H54 (cell line): ENCODE measurements at places on chromosomes 6 and 20.

GRCh38 chr6:69825904-69826303 lies 29.1 kb upstream of the LMBRD1 start:
- no peak for DNase-seq

DNA sequence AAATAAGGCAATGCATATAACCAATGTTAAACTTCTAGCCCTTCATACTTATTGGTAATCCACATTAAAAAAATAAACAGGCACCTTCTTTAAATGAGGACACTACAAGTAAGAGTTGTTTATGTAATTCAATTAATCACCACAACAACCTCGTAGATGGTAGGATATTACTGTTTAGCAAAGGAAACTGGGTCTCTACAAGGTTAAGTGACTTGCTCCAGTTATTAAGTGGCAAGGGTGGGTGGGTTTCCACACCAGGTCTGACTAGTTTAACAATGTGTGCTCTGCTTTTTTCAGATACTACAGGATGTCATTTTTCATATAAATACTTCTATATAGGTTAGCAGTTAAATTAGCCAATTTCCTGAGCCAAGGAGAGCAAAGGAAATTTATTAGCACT lies 129.1 kb downstream of the MAN1A1 start:
- DNase-seq, result no peak

DNA sequence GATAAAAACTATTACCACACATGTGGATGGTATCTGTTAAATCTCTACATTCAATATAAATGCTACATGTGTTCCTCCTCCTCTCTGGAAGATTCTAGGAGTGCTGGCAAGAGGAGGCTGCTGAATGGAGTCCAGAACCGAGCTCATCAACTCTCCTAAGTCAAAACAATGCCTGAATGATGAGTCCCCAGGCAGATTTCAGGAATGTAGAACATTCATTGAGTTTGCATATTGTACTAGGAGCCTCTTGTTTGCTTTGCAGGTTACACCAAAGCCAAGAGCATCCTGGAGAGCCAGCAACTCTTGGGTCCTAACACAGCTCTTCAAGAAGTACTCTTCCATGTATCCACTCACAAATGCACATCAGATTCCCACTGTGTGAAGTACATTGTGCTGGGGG lies 117.6 kb upstream of the UST start:
- DNase-seq, result no peak

GRCh38 chr6:27091661-27092315 lies 155.7 kb upstream of the PRSS16 start:
- peak; percentile 44 for DNase-seq

DNA sequence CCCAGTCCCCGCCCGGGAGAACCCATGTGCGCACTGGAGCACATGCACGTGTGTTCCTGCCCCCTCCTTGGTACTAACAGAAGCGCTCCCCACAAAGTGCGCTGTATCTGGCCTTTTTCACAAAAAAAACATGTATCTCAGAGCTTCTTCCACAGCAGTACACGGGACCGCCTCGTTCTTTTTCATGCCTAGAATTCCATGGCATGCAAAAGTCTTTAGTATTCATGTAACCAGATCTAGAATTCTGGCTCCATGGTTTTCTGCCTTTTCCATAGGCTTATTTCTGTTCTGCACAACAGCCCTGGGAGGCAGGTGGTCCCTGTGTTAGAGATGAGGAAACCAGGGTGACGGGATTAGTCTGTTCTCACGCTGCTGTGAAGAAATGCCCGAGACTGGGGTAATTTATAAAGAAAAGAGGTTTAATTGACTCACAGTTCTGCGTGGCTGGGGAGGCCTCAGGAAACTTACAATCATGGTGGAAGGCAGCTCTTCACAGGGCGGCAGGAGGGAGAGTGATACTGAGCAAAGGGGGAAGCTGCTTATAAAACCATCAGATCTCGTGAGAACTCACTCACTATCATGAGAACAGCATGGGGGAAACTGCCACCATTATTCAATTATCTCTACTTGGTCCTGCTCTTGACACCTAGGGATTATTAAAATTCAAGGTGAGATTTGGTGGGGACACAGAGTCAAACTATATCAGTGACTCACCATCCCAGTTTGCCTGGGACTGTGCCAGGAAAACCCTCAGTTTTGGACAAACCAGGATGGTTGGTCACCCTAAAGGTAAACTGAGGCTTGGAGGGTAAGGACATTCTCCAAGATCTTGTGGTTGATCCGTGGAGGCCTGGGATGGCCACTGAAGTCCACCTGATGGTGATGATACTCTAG lies 41.0 kb downstream of the C20orf203 start:
- no peak for DNase-seq

- DNase-seq, result no peak
Observed at GRCh38 chr20:13744352-13744751, 40.4 kb downstream of the ESF1 start.

DNA sequence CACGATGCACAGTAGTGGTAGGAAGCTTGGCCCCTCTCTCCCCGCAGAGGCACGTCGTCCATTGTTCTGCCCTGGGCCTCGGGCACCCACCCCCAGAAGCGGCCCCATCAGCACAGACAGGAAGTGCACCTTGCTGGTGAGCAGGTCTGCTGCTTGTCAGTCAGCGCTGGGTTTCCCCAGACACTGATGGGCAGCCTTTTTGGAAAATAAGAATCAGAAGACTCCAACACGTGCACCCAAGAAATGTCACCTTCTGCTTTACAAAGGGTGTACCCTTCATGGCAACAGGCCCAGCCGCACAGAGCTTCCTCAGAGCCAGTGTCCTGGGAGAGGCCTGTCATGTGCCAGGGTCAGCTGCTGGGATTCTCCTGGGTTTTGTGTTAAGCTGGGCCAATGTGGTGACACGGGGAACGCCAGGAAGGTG lies 34.7 kb upstream of the IRF4 start:
- no peak for DNase-seq

GRCh38 chr6:47545223-47545622 lies 67.6 kb downstream of the CD2AP start:
- DNase-seq, result no peak

- DNase-seq, result no peak
Observed at GRCh38 chr6:155889410-155889809, 433.8 kb upstream of the NOX3 start.

DNA sequence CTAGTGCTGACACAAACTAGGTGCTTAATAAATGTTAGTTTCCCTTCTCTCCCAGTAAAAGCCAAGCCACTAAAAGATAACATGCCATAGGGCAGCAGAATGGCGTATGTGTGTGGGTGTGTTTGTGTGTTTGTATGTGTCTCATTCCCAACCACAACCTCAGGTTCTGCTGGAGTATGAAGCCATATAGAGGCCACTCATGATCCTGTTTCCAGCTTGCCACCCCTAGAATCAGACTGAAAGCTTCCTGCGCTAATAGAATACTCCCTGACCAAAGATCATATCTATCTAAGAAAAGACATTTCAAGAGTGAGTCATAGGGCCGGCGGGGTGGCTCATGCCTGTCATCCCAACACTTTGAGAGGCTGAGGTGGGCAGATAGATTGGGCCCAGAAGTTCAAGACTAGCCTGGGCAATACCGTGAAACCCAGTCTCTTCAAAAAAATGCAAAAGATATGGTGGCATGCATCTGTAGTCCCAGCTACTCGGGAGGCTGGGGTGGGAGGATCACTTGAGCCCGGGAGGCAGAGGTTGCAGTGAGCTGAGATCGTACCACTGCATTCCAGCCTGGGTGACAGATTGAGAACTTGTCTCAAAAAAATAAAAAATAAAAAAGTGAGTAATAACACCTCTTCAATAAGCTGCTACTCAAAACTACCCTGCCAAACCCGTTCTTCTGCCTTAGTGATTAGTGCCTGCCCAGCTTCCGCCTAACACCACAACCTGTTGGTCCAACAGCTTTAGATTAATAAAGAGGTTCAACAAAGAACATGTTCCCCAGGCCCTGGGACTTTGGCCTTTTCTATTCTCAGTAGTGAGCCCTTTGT lies 11.8 kb upstream of the SNRPC start:
- DNase-seq, result no peak

GRCh38 chr6:122400121-122400450 lies 634 bp downstream of the HSF2 start:
- no peak for DNase-seq

- DNase-seq, result no peak
Observed at GRCh38 chr6:134421501-134421900, 103.6 kb upstream of the SGK1 start.

GRCh38 chr6:116764961-116765841 lies at the start of gene FAM162B:
Gene FAM162B (minus strand): TSS chr6:116765719. CDS start chr6:116765576, 143 bp downstream.
- DNase-seq, result no peak

- DNase-seq, result no peak
Observed at GRCh38 chr6:43308101-43308989, at the start of gene CRIP3. Gene CRIP3 (minus strand): TSS chr6:43308826. CDS start chr6:43308792, 34 bp downstream.

DNA sequence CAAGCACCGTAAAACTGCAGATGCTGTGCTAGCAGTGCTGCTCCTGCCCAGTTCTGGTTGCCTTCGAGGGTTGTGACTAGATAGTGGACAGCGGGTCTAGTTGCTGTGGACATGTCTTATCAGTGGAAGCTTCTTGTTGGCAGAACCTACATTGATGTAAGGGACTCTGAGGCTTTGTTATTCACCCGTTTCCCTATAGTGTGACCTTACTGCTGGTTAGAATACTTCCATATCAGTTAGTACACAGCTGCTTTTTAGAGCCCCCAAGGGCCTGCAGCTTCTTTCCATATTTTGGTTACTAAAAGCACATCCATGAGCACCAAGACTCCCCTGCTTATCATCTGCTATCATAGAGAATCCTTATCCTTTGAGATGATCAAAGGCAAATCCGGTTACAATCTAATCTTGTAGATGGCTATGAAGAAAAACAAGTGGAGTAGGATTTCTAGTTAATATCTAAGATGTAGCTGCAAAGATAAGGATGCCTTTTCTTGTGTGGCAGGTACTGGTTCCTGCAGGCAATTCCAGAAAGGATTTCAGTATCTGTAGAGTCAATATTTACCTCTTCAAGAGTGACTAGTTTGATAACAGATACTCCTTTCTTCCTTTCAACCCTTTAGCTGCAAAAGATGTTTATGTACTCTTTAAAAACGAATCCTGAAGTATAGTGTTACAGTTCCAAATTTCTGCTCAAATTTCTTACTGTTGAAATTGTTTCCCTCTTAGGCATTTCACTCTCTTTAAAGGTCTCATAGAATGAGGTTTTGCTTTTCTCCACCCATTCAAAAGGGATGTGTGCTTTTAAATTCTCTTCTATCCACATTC lies 163.6 kb downstream of the JARID2 start:
- no peak for DNase-seq

GRCh38 chr6:53679446-53679933 lies 13.9 kb upstream of the KLHL31 start:
- DNase-seq, result peak; percentile 44

- DNase-seq, result no peak
Observed at GRCh38 chr20:50762045-50762422, 30.7 kb downstream of the PARD6B start.

DNA sequence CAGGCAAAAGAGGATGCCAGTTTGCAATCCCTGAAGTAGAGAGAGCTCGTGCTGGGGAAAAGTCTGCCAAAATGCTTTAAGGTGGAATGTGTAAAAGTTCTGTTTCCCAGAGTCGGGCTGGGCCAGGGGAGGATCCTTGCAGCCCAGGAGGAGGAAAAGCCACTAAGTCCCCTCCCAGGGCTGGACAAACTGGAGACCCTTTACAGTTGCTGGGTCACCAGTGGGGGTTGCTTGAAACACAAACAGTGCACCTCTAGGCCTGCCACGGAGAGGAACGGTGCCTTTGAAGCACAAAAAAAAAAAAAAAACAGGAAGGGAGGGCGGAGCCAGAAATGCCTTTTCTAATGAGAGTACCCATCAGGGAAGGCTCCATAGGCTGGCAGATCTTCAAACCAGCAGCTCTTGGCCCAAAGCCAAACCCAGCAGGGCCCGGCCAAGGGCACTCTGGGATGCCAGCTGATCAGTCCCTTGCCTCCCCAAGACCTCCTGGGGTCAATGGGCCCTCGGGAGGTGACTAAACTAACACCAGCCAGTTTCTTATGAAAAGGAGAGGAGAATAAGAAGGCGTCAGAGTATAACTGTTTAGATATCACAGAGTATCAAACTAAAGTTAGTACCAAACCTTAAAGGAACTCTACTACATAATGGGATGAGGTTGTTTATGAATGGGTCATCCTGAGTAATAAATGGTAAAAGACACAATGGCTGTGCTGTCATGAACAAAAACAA lies 23.7 kb downstream of the HLA-A start:
- peak; percentile 65 for DNase-seq

GRCh38 chr6:35725721-35726438 lies 11.0 kb upstream of the ARMC12 start:
- DNase-seq, result no peak

GRCh38 chr6:73733791-73734190 lies 37.8 kb downstream of the CD109 start:
- DNase-seq, result no peak

- no peak for DNase-seq
Observed at GRCh38 chr6:52972989-52973388, 22.1 kb downstream of the GSTA4 start.

GRCh38 chr6:31007694-31008093 lies 2.6 kb upstream of the MUC22 start:
- DNase-seq, result peak; percentile 81

- DNase-seq, result no peak
Observed at GRCh38 chr20:44442298-44443070, 33.2 kb upstream of the TTPAL start.

DNA sequence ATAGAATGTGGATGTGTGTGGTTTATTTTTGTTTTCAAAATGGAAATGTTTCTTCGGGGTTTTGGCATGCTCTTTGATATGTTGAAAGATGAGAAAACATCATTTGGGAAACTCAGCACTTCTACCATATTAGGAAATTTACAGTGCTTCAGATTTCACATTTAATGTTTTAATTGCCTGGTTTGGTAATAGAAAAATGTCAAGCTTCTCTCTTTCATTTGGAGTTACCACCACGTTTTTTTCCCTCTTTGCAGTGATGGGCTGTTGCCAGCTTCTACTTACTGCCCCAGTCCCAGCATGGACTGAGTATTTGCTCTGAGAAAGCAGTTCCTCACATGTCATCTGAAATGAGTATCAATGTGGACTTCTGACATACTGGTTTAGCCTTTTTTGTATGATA lies 267.7 kb downstream of the PRL start:
- DNase-seq, result no peak

DNA sequence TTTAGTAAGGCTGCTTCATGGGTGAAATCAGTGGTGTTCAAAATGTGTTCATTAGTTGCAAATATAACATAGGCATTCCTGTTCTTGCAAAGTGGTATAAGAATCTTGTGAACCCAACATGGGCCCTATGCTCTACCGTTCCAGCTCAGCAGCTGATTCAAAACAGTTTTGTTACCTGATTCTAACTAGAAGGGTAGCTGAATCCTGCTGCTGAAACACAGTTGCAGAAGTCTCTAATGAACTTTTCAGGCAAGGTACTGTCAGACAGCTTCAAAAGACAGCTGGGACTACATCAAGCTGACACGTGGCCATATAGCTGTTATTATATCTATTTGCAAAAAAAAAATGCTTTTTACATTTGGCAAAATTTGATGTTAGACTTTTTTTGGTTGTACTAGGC lies 22.7 kb downstream of the THEMIS start:
- DNase-seq, result no peak

GRCh38 chr6:87180105-87180728 lies 24.9 kb downstream of the ZNF292 start:
- DNase-seq, result no peak

DNA sequence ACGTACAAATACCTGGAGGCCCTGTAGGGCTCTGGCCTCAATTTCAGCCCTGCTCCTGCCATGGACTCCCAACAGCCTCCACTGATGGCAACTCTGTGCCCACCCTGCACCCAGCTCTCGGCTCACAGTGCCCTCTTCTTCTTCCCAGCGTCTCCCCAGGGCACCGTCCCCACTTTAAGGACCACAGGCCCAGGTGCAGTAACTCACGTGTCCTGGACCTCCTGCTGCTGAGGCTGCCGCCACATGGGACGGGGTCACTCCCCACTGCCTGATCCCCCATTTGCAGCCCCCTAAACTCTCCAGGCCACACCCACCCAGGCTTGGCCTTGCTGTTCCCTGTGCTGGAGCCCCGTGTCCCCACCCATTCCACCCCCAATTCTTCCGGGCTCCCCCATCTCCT lies 223.4 kb downstream of the PREX1 start:
- no peak for DNase-seq
